ENCODE measurements at places on chromosomes 6 and 20. TPM values are rescaled to one million over a fixed set of nuclear protein-coding genes. Genes with fewer than 3 reads are reported as not detected.

GRCh38 chr20:2363187-2363586 lies 17.5 kb upstream of the TGM6 start:
- no peak for DNase-seq

GRCh38 chr20:9093218-9093957 lies 24.5 kb downstream of the PLCB4 start:
- DNase-seq, result no peak

GRCh38 chr6:166955121-166955864 lies 1.1 kb downstream of the RNASET2 start:
- DNase-seq, result peak; percentile 88

Gene SLPI
- total RNA-seq, result 361 TPM

Gene SAMD5
- total RNA-seq, result 0.93 TPM

- DNase-seq, result no peak
Measured at GRCh38 chr6:62150048-62150663, 135.9 kb downstream of the KHDRBS2 start.

DNA sequence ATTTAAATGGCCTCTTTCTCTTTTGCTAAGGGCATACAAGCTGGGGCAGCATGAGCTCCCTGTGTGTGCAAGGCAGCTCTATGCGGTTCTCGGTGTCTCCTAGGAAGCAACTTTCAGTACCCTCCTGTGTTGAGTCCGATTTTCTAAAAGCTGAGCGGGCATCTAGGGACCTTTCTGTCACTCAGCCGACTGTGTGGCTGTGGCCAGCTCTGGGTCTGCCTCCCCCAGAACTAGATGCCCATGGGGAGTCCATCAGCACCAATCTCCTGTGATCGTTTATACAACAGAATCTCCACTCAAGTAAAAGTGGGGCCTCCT lies 7.5 kb downstream of the NELFCD start:
- DNase-seq, result no peak

- DNase-seq, result peak; percentile 37
Measured at GRCh38 chr6:90175627-90176538, 120.8 kb downstream of the BACH2 start.

Gene PPP1R14C
- 145 TPM for total RNA-seq

DNA sequence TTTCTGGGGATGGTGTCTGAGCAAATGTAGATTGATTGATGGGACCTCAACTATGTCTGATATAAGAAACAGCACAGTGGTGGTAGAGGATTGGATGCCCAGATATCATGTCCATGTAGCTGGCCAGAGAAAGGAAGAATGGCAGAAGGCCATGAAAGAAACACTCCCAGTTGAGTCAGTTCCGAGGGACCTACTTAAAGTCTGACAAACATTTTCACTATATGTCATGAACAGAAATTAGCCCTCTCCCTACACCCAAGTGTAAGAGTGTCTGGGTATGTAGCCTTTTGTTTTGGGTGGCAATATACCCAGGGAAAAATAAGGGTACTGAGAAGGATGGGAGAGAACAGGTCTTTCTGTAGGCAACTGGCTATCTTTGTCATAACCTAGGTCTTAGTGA lies 434.2 kb downstream of the BCKDHB start:
- no peak for DNase-seq

GRCh38 chr6:2314641-2315040 lies 69.2 kb upstream of the GMDS start:
- no peak for DNase-seq

DNA sequence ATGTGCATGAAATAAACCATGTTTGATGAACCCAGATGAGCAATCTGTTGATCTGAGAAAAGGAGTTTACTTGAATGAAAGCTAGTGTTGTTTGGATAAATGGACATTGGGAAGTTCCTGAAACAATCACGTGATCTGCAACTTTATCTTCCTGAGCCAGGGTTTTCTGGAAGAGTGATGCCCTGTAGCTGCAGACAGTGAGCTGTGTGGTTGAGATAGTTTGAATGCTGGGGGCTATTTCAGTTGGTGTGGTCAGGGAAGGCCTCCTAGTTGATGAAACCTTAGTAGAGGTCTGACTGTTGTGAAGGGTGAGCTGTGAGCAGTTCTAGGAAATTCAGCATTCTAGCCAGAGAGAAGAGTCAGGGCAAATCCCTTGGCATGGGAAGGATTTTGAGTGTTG lies 643.7 kb downstream of the UTRN start:
- no peak for DNase-seq

Gene IRF4
- total RNA-seq, result 6.6 TPM

Gene BPI
- not detected for total RNA-seq
